ENCODE measurements at places on chromosomes 3 and 15. TPM values are rescaled to one million over a fixed set of nuclear protein-coding genes. Genes with fewer than 3 reads are reported as not detected.

DNA sequence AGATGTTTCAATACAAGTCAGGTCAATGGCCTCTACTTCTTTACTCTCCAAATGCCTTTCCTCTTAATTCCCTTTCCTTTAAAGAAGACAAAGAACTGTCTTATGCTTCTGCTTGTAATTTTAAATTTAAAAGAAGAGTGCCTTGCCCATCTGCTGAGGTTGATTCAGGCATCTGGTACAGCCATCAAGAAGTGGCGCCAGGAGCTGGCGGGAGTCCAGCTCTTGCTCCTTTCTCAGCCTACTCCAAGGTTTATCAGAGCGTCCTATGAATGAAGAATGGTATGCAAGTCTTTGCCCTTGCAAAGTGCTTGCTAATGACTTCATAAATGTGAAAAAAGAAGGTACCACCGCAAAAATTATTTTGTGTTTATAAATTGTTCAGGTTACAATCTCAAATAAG is 294.6 kb upstream of the TGFBR2 start:
- H3K27me3 ChIP-seq, result no peaks in the 10 kb centered on the region
- H3K4me1 ChIP-seq, result no peaks in the 10 kb centered on the region
- H3K27ac ChIP-seq, result no peak overlapping the region
- peaks cover 1% of the 10 kb centered on the region for H3K36me3 ChIP-seq
- no peak overlapping the region for H3K4me3 ChIP-seq

DNA sequence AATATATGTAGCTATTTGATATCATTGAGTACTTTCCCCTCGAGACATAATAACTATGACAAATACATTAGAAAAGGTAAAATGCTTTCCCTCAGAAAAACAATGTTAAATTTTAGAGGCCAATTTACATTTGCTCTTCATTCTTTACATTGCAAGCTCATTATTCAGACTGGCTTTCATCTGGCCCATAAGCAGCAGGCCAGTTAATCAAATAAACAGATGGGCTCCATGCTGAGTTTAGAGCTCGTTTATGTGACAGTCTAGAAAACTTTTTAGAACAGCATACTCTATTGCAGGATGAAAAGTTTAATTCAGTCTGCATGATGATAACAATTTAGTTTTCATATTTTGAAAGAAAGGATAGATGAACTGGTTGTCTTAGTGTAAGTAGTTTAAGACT is 150.6 kb downstream of the DUT start:
- no peaks in the 10 kb centered on the region for H3K4me1 ChIP-seq
- no peak overlapping the region for H3K4me3 ChIP-seq
- no peak overlapping the region for H3K27ac ChIP-seq
- no peaks in the 10 kb centered on the region for H3K27me3 ChIP-seq
- no peak for DNase-seq

DNA sequence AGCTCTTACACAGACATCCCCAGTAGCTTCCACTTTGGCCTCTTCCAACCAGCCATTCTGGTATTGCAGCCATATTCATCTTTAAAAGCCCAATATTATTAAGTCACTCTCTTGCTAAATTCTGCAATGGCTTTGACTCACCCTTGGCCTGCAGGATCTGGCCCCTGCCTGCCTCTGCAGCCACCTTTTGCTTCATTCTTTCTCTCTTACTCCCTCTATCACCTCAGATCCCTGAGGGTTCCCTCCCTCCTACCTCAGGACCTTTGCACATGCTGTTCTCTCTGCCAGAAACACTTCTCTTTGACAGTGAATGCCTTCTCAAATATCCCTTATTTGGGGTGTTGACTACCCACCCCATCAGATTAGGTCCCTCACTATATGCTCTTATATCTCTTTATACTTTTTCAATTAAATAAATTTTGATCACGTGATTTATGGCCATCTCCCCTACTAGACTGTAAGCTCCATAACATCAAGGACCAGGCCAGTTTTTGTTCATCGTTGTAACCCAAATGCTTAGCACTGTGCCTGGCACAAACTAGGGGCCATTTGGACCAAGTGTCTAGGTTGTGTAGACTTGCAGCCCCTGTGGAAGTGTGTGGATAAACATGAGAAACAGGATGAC is 32.3 kb upstream of the UBE2Q2 start:
- no peak overlapping the region for H3K27ac ChIP-seq
- no peaks in the 10 kb centered on the region for H3K27me3 ChIP-seq
- no peaks in the 10 kb centered on the region for H3K36me3 ChIP-seq

- DNase-seq, result no peak
- H3K36me3 ChIP-seq, result no peaks in the 10 kb centered on the region
- no peaks in the 10 kb centered on the region for H3K27me3 ChIP-seq
- H3K4me1 ChIP-seq, result peaks cover 6% of the 10 kb centered on the region
- no peak overlapping the region for H3K4me3 ChIP-seq
- no peak overlapping the region for H3K27ac ChIP-seq
Observed at GRCh38 chr3:53318522-53318921, 28.8 kb downstream of the DCP1A start.

DNA sequence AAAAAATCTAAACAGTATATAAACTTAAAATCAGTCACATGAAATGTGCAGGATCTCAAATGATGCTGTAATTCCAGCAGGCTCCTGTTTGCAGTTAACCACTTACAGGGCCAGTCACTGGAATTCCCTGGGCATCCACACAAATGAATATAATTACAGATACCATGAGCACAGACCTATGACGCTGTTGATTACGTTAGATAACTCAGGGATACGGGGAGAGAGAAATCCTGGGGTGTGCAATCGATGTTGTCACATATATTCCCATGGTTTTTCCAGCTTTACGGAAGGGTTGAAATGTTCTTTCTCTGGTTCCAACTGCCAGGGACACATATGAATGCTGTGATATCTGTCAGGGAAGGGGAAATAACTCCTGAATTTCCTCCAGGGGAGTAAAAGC is 100.8 kb downstream of the RORA start:
- H3K4me3 ChIP-seq, result no peak overlapping the region
- H3K27ac ChIP-seq, result no peak overlapping the region
- no peak for DNase-seq
- peaks cover 71% of the 10 kb centered on the region for H3K27me3 ChIP-seq
- H3K4me1 ChIP-seq, result no peaks in the 10 kb centered on the region

The CCR1 gene
- 0.55 TPM for total RNA-seq

The SLC24A5 gene
- total RNA-seq, result not detected

The LCMT2 gene
- 17.0 TPM for total RNA-seq

Measured in naive thymus-derived CD8-positive, alpha-beta T cell (primary cell).